Fibroblast of mammary gland (primary cell): ENCODE measurements at places on chromosomes 7 and 10.
A peak's percentile ranks its signal among the peaks of the same experiment; 100 is the strongest.

DNA sequence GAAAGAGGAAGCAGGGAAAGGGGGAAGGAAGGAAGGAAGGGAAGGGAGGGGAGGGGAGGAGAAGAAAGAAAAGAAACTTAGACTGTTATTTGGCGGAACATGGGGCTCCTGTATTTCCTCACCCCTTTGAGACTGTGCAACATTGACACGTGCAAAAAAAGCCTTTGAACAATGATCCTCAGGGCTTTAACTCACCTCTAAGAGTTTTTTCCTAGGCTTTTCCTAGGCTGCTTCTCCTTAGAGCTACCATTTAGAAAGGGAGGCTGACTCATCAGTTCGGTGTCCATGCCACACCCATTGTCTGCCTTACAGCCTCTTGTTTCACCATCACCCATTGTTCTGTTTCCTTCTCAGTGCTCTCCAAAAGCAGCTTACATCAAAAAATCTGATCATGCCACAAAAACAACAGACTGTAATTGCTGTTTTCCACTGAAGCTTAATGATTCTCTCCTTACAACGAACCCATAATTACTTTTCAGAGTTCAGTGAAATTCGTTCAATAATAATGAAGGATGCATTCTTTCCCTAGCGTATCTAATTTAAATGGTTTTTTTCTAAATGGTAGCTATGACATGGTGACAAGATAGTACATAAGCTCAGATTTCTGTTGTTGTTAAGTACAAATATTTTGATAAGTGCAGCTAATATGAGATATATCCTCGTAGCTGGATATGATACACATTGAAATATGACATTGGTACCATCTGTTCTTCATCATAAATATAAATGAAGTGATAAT, 90.8 kb downstream of the PRLHR start:
- DNase-seq = peak; percentile 88

DNA sequence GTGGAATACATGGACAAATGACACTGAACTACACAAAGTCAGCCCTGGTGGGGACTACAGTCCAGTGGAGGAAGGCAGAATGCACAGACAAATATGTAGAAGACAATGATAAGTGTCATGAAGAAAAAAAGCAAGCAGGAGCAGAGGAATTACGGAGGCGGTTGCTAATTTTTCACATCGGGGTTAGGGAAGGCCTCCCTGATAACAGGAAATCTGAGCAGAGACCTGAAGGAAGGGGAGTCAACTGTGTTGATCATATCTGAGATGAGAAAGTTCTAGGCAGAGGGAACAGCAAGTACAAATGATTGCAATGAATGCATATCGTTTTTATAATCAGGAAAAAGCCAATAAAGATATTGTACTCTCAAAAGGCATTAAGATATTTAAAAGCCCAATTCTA, 14.0 kb downstream of the KIAA1549 start:
- DNase-seq = no peak

DNA sequence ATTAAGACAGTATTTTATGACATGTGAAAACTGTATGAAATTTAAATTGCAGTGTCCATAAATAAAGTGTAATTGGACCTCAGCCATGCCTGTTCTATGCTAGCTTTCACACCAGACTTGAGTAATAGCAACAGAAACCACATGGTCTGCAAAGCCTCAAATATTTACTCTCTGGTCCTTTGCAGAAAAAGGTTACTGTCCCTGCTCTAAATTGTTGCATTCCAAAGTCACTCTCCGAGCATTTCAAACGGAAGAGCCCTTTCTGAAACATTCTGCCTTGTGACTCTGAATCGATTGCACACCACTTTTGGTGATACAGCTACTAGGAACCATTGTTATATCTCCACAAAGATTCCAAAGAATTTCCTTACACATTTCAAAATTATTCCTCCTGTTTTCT, 81.0 kb upstream of the STK17A start:
- DNase-seq = peak; percentile 36

DNA sequence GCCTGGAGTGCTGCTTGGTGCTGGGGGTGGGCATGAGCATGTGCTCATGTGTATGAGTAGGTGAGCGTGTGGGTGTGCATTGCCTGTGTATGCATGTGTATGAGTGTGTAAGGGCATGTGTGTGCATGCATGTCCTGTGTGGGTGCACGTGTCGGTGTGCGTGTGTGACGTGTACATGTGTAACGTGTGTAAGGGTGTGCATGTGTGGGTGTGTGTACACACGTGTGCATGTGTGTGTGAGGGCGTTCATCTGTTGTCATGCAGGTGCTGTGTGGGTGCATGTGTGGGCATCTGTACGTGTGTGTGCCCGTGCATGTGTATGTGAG, 30.3 kb downstream of the FAM20C start:
- no peak for DNase-seq

DNA sequence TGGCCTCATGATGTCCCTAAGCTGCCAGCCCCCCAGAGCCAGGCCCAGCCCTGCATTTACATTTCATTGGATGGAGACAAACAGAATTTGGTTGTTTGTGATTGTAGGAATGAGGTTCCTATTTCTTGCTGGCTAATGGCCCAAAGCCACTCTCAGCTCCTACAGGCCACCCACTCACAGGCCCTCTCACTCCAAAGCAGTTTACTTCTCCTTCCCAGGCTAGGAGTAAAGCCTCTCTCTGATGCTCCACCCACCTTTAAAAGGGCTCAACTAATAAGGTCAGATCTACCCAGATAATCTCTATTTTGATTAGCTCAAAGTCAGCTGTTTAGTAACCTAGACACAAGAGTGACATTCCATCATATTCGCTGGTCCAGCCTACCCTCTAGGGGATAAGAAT, 11.2 kb upstream of the CUZD1 start:
- peak; percentile 60 for DNase-seq

- peak; percentile 48 for DNase-seq
Measured at GRCh38 chr7:94054130-94054529, 50.0 kb upstream of the BET1 start.

DNA sequence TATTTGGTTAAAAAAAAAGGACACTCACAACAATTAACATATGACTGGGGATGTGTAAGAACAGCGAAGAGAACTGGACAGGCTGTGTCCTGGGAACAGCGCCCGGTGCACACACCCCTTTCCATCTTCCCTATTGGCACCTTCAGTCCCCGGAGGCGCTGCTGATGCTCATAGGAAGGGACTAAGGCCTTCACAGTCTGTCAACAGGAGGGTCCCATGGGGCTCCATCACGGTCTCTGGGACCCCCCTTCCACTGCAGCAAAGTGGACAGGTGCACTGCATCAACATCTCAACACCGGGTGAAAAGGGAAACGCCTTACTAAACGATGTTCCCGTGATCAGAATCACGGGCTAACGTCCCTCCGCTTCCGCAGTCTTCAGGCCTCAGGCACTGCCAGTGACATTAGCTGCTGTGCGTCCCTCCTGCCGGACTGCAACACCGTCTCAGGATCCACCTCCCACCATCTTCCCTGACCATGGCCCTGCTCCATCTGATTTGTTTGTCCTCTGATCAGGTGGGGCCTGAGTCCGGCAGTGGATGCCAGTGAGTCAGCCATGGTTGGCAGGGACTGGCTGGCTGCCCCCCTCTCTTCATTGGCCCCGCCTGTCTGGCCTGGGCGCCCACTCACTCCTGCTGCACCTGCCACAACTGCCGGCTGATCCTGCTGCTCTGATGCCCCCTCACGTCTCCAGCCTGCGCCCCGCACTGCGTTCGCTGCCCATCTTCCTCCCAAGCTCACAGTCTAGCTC, 614.7 kb downstream of the DNAJB6 start:
- DNase-seq = no peak

DNA sequence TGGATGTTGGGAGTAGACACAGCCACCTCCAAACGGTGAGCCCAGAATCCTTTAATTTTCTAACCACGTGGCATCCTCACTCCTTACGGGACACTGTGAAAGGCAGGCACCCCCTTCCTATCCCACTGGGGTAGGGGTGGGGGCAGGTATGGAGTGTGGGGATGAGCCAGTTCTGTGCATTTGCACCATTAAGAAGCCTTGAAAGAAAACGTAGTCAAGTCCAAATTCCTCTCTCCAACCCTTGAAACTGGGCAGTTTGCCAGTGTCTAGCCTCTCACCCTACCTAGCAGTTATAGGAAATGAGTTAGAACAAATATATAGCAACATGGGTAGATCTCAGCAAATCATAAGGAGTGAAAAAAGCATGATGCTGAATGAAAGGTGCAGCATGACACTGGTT, 92.4 kb upstream of the LEP start:
- DNase-seq = no peak

- DNase-seq = no peak
Measured at GRCh38 chr10:1643161-1643907, 94.0 kb downstream of the ADARB2 start.

DNA sequence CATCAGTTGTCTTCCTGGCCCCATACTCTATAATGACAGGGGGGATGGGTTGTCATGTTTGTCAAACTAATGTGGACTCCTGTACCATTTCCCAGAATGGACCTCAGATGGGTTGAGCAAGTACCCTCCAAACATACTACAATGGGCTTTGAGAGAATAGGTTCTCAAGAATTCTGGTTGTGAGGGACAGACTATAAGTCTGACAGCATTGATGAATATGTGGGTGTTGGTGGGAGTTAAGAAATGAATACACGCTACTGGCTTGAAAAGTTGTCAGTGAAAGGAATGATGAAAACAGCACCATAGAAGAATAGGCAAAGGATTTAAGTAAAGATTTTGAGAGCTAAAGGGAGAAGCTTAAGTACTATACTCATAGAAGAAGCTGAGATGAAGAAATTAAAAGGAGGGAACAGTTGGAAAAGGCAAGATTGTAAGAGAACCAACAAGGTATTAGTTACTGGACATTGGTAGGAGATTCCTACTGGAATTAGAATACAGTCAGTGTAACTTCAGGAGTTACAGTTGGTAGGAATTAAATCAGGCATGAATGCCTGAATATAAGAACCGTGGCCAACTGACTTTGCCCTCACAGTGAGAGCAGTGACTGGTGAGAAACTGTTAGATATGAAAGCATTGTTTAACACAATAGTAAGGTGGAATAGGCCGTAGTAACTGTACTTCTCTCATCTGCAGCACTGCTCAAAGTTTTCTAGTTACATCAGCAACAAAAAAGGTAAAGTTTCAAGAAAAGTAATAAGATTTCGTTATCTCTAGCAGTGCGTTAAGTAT, 86.3 kb downstream of the LCOR start:
- DNase-seq = no peak

DNA sequence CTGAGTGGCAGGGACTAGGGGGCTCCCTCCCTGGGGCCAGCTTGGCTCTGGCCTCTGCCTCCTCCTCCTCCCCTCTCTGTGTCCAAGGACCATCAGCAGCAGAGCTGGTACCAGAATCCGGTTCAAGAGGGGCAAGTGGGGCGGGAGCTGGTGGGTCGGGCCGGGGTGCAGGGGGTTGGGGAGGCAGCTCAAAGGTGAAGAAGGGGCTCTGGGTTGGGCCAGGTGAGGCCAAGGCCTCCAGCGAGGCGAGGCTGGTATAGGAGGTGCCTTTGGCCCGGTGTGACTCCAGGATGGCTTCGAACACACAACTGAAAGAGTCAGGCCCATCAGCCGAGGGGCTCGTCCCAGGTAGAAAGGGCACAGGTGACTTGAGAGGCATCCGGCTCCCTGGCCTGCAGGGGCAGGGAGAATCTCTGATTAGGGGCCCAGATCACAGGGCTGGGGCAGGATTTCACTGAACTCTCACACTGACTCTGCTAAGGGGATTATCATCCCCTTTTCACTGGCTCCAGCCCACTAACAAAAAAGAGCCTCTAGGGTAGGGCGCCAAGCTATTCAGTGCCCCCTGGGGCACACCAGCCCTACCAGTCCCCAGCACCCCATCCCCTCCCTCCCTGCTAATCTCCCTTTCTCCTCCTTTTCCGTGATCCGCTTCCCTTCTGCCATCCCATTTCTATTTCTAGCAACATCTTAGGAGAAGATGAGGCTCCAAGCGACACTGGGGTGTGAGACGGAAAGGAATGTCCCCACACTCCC, 4.6 kb downstream of the PSD start:
- no peak for DNase-seq

DNA sequence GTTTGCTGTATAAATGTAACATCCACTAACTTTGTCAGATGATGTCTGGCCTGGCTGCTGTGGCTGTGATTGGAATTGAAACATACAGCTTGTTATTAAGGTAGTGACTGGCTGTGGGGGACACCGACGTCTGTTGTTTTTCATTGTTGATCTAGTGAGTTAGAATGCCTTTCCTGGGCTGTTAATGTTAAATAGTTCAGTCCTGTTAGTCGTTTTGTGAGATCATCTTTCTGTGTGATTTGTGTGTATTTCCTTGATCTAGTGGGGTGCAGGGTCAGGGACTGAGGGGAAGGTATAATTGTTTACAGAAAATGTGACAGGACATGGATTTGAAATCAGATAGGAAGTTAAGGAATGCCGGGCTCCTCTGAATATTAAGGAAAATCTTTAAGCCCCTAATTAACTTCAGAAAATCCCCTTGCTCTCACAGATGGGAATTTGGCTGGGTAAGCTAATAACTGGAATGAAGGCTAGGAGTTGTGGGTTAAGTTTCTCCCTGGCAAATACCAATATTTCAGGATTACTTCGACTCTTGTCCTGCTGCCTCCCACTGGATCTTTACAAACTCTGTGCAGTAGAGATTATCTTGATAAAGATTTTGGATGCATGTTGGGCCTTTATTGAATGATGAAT, 163.1 kb downstream of the AUTS2 start:
- no peak for DNase-seq

DNA sequence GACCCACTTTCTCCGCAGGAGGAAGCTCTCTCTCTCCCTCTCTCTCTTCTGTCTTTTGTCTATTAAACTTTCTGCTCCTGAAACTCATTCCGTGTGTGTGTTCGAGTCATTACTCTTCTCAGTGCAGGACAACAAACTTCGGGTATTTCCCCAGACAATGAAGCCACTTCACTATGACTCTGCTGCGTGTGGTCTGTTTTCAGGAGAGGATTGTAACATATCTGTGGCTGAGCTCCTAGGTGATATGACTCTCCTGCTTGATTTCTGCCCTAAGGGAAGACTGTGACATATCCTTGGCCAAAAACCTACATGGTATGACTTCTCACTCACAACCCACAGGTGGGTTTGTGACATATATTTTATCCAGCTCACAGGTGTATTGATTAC, 39.9 kb upstream of the ZNF107 start:
- DNase-seq = no peak

GRCh38 chr10:15374156-15374555, 3.1 kb upstream of the FAM171A1 start:
- DNase-seq = no peak

DNA sequence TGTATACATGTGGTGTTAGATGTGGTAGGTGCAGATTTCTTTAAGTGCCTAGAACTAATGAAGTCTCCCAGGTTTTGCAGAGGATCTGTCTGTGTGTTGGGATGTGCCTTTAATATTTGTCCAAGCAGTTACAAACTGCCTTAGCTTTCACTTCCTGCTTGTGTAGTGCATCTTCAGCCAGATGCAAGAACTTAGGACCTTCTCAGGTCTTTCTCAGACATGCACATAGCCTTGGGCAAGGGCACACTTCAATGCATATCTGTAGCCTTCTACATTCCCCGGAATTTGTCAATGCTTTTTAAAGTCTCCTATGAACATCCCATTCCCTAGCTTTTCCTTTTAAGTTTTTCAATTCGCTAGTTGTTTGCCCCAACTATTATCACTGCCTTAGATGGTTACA, 47.2 kb upstream of the SLC39A12 start:
- DNase-seq = no peak
